Panc1 (cell line): ENCODE measurements at places on chromosomes 7 and 10. TPM values are rescaled to one million over a fixed set of nuclear protein-coding genes. Genes with fewer than 3 reads are reported as not detected.

DNA sequence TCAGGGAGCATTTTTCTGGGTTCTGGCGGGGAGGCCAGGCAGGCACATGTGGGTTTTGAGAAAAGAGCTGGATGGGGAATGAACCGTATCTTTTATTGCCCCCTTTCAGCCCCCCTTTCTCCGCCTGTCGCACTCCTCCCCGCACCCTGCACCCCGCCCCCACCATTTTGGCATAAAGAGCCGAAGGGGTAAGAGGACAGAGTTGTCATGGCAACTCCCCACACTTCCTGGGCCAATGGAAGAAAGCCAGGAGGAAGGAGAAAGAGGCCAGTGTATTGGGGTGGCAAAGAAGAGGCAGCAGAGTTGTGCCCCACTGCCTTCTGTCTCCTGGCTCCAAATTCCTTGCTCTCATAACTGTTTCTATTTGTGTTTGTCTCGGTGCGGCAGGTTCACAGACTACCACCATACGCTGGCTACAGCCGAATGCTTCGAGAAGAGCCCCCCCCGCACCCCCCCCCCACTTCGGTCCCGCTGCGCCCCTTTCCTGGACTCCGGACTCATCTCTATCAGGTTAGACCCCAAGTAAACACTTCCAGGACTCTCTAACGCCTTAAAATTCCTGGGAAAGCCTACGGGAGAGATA is 3.4 kb downstream of the KCNIP2 start:
- no peak overlapping the region; the same call in 1 of the 2 replicates for H3K4me3 ChIP-seq
- no peaks in the 10 kb centered on the region for H3K36me3 ChIP-seq
- H3K27ac ChIP-seq: no peak overlapping the region
- no peaks in the 10 kb centered on the region for H3K27me3 ChIP-seq
- peaks cover 5% of the 10 kb centered on the region; the same call in 1 of the 2 replicates for H3K4me1 ChIP-seq
- no peak for DNase-seq

- H3K4me1 ChIP-seq: peaks cover 25% of the 10 kb centered on the region
- H3K27me3 ChIP-seq: no peaks in the 10 kb centered on the region
- H3K27ac ChIP-seq: peak overlapping the region; percentile 39
- DNase-seq: no peak
Observed at GRCh38 chr10:69426376-69426727, 9.6 kb upstream of the TACR2 start.

The HABP2 gene
- total RNA-seq: 0.13 TPM

DNA sequence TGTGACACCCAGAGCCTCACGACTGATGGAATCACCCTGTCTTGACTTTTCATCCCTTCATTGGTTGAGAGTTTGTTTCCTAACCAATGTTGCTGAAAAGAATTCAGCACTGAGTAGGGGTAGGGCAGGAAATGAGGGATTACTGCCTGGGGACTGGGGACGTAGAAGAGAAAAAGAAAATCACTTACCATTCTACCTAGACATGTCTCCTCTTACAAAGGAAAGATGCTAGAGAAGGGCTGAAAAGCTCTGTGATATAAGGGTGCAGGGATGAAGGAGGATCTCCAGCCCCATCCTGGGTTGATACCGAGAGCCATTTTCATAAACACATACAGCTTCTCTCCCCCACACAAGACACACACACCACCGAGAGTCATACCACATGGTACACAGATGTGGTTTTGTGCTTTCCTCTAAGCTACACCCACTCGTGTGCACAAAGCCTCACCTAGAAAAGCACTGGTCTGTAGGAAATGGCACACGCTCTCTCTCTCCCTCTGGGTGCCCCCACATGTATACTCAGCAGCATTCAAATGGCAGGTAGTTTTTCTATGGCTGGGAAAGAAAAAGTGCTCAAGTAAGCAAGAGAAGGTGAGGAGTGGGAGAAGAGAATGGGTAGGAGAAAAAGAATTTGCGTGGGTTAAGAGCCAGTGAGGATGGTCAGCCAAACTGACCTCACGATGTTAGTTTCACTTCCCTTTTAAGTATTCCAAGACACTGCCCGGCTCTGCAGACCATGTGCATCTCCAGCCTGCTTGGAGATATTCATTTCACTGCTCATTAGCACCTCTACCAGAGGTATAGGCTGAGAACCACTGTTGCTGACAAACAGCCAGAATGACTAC is 85.8 kb downstream of the CALD1 start:
- H3K4me3 ChIP-seq: peak overlapping the region; percentile 6; the same call in 1 of the 2 replicates
- H3K4me1 ChIP-seq: no peaks in the 10 kb centered on the region
- no peaks in the 10 kb centered on the region for H3K36me3 ChIP-seq
- H3K27ac ChIP-seq: no peak overlapping the region
- no peaks in the 10 kb centered on the region for H3K27me3 ChIP-seq
- DNase-seq: no peak

GRCh38 chr10:52853704-52854103 is 81.1 kb upstream of the MBL2 start:
- H3K4me3 ChIP-seq: no peak overlapping the region
- H3K27ac ChIP-seq: no peak overlapping the region
- H3K27me3 ChIP-seq: no peaks in the 10 kb centered on the region
- H3K4me1 ChIP-seq: no peaks in the 10 kb centered on the region

DNA sequence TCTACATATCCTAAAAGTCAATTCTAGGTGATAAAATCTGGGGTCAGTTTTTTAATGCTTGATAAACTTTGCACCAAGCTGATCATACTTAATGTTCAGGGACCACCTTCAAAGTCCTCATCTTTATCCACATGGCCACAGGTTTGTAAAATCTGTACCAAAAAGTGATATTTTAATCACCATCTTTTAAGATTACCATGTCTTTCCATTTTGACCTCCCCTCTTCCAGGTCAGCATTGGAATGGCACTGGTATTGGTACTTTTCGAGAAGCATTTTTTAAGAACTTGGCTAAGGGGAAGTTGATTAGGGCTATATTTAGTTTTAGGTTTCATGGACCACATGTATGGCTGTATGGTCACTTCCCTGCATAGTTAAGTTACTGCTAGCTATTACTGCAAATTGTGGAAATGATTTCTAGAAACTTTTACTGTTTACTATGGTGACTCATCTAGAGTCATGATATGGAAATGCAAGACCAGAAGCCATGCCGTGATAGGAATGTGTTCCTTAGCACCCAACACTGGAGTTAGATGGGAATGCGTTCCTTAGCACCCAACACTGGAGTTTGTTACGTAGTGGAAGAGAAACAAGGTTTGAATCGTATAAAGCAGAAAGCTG is 50.8 kb upstream of the ABLIM1 start:
- H3K36me3 ChIP-seq: no peaks in the 10 kb centered on the region
- H3K27ac ChIP-seq: peak overlapping the region; percentile 100
- DNase-seq: peak; percentile 82
- H3K4me3 ChIP-seq: no peak overlapping the region

The NACAD gene
- 5.3 TPM for total RNA-seq
